Motor neuron (in vitro differentiated cells): ENCODE measurements at places on chromosomes 1 and 21. TPM values are rescaled to one million over a fixed set of nuclear protein-coding genes. Genes with fewer than 3 reads are reported as not detected.

The MAEL gene
- total RNA-seq, result 0.27 and 0.31 TPM in 2 replicates

The ARMH1 gene
- 17.0 and 19.8 TPM in 2 replicates for total RNA-seq

The DLGAP3 gene
- total RNA-seq, result 1.4 TPM in 2 replicates

The JAM2 gene
- 1.1 and 1.8 TPM in 2 replicates for total RNA-seq

The PGLYRP4 gene
- total RNA-seq, result 0.17 and 0.27 TPM in 2 replicates

The TAS1R1 gene
- total RNA-seq, result 0.29 and 0.30 TPM in 2 replicates

The UBXN10 gene
- 2.8 and 3.0 TPM in 2 replicates for total RNA-seq

The RCAN3 gene
- total RNA-seq, result 6.8 and 8.6 TPM in 2 replicates

The SPOCD1 gene
- 1.2 and 1.6 TPM in 2 replicates for total RNA-seq

The NT5C1A gene
- not detected in 2 replicates for total RNA-seq

The DNAJC28 gene
- 2.5 and 4.2 TPM in 2 replicates for total RNA-seq

- ATAC-seq, result no peak
Observed at GRCh38 chr1:145796753-145797152, 27.1 kb downstream of the RNF115 start.

- ATAC-seq, result no peak
Observed at GRCh38 chr1:21935393-21935804, 1.7 kb downstream of the HSPG2 start.

DNA sequence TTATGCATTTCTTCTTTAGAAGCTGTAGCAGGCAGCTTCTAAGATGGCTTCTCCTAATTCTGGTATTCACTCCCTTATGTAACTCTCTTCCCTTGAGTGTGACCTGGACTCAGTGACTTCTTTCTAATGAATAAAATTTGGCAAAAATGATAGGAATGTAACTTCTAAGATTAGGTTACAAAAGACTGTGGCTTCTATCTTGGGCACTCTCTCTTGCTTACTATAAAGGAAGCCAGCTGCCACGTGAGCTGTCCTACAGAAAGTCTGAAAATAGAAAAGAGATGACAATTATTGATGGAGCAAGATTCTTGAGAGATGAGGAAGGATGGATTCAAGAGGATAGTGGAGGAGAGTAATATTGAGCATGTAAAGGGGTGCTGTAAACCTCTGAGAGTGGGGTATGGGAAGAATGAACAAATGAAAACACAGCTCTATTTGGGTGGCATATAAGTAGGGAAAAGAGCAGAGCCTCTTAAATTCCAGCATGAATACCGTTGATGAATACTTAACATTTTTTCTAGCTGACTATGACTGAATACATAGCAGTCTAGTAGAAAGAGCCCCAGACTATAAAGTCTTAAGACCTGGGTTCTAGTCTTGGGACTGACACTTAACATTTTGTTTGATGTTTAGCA, 5.5 kb downstream of the TSEN15 start:
- peak; percentile 67 for ATAC-seq

- ATAC-seq, result peak; percentile 92
Observed at GRCh38 chr1:244254467-244254866, 197.2 kb downstream of the ADSS2 start.

DNA sequence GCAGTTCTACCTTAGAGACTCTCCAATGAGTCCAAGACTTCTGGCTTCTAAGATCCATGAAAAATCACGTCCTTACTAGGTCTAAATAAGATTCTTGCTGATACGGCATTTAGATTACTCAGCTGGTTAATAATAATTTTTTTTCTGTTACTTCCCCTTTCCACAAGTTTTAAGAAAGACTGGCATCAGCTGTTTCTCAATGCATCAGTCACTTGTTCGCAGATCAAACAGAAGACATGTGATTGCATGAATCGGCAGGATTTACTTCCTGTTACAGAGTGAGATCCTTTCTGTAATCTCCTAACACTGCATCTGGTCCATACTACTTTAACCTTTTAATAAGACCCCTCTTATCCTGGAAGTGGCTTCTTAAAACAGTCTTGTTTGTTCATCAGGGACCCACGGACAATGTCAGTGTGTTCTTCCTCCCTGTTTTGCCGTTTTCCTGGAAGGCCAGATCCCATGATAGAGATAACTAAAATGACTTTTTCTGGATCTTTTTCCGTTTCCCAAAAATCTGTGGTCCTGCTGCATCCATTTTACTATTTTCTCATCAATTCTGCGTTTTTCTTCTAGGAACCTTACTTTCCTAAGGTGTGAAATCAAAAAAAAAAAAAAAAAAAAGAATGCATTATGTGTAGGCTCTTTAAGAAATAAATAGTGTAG, 6.1 kb downstream of the NPL start:
- no peak for ATAC-seq

GRCh38 chr1:25729045-25729444, 70.9 kb upstream of the SELENON start:
- ATAC-seq, result no peak

DNA sequence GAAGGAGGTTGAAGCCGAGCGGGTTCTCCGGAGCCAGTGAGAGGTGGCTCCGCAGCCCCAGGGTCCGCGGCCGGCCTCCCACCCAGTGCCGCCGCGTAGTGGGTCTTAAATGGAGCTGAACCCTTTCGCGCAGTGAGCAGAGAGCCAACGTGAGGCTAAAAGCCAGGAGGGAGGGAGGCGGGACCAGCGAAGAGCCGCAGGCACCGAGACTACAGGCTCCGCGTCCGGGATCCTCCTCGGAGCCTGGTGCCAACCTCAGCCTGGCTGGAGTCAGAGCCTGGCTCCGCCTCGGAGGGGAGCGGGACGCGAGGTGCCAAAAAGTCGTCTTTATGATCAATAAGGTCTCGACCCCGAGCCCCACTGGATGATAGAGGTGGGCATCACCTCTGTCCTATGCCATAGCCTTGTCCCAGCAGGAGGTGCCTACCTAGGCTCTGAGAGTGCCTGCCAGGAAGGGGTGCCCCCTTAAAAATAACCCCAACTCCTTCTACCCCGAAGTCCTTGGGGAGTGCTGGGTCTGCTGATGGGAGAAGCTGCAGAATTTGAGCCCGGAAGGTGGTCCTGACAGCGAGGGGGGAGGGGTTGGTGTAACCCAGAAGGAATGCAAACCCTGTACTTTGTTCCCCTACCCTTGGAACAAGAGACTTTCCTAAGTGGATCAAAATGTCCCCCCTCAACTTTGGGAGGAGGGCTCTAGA, 1.6 kb downstream of the IGSF21 start:
- peak; percentile 10 for ATAC-seq

DNA sequence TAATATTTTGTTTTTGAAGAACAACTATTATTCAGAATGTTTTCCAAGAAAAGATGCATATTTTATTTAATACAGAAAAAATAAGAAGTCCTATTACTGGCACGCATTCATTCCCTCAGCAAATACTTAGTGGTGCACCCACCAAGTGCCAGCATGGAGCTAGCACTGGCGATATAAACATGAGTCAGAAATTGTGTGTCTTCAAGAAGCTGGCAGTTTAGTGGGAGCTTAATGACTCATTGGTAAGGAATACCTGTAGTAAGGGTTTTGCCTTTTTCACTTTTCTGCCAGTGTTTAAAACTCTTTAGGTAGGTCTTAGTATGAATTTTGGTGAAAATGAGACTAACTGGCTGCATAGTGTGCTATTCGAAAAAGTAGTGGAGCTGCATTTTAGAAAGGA, 6.3 kb downstream of the MAGI3 start:
- ATAC-seq, result no peak

- ATAC-seq, result no peak
Observed at GRCh38 chr1:245306628-245307410, 152.0 kb downstream of the KIF26B start.

- no peak for ATAC-seq
Observed at GRCh38 chr1:211632808-211633523, 42.5 kb downstream of the NEK2 start.

GRCh38 chr1:3430406-3430805, 24.1 kb upstream of the ARHGEF16 start:
- no peak for ATAC-seq

GRCh38 chr1:110548381-110548780, 29.4 kb upstream of the KCNA10 start:
- peak; percentile 51 for ATAC-seq

DNA sequence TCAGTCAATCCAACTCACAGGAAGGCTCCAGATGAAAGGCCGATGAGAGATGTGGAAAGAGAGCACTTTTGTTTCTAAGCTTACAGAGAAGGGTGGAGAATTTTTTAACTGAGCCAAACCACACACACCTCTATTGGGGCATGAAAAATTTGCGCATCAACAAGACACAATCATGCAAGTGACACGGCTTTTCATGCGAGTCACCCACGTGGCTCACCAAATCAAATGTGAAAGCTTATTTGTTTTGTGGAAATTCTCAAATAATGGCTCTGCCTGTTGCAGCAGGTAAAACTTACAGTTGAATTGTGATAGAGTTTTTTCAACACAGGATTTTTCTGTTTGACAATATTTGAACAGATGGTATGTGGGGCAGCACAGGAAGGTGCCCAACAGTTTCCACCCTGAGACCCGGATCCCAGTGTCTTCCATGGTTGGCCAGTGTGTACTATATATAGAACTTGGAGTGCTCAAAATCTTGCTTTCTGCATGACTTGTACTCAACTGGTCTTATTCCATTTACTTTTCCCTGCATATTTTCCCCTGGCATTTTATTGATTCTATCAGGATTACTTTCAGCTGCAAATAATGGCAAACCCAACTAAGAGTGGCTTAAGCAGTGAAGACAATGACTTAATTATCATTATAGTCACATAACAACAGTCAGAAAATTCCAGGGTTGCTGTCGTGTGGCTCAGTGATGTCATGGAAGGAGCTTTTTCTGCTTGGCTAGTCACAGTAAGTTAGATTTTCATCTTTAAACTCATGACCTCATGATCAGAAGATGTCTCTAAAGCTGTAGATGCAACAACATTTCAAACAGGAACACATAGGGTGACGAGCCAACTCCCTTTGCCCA, 90.6 kb upstream of the SIM2 start:
- no peak for ATAC-seq

DNA sequence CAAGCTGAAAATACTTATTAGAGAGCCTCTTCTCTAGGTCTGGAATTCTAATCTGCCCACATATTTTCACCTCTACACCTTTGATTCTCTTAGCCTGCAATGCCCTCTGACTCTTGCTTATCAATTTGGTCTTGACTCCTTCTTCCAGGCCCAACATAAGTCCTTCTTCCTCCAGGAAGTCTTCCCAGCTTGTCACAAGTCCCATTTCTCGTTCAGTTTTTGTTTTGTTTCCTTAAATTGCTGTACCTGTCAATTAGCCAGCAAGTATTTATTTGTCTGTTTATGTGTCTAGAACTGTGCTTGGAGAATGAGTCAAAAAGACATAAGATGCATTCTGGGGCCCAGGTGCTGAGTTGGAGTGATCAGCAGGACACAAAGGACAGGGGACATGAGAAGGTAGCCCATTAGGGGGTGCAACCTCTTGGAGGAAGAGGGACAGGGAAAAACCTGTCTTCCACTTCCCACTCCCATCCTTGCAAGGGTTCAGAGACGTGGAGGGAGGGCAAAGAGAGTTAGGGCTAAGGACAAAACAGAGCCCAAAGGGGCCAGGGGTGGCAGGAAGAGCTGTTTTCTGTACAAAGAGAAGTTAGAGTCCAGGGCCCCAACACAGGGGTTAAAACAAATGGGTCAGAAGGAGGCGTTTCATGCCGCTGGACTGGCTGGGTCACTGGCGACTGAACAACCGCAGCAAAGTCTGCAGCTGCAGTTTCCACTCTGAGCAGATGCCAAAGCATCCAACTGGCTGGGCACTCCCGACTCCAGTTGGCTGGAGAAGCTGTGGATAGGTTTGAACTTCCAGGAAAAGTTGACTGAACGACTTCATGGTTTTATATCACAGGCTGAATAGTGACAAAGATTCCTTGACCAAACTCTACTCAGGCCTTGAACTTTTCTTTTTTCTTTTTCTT, 10.7 kb upstream of the CNR2 start:
- ATAC-seq, result no peak

- ATAC-seq, result no peak
Observed at GRCh38 chr1:206757524-206758266, 12.9 kb upstream of the IL19 start.

GRCh38 chr1:220956501-220957232, 77.4 kb downstream of the HLX start:
- peak; percentile 30 for ATAC-seq

DNA sequence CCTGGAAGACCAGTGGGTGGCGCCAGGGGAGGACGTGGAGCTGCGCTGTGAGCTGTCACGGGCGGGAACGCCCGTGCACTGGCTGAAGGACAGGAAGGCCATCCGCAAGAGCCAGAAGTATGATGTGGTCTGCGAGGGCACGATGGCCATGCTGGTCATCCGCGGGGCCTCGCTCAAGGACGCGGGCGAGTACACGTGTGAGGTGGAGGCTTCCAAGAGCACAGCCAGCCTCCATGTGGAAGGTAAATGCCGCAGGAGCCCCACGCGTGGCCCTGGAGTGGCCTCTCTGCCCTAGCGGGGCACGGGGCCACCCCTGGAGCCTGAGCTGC, 75.2 kb downstream of the OBSCN start:
- no peak for ATAC-seq

GRCh38 chr1:51569284-51570062, 47.4 kb upstream of the OSBPL9 start:
- peak; percentile 81 for ATAC-seq

DNA sequence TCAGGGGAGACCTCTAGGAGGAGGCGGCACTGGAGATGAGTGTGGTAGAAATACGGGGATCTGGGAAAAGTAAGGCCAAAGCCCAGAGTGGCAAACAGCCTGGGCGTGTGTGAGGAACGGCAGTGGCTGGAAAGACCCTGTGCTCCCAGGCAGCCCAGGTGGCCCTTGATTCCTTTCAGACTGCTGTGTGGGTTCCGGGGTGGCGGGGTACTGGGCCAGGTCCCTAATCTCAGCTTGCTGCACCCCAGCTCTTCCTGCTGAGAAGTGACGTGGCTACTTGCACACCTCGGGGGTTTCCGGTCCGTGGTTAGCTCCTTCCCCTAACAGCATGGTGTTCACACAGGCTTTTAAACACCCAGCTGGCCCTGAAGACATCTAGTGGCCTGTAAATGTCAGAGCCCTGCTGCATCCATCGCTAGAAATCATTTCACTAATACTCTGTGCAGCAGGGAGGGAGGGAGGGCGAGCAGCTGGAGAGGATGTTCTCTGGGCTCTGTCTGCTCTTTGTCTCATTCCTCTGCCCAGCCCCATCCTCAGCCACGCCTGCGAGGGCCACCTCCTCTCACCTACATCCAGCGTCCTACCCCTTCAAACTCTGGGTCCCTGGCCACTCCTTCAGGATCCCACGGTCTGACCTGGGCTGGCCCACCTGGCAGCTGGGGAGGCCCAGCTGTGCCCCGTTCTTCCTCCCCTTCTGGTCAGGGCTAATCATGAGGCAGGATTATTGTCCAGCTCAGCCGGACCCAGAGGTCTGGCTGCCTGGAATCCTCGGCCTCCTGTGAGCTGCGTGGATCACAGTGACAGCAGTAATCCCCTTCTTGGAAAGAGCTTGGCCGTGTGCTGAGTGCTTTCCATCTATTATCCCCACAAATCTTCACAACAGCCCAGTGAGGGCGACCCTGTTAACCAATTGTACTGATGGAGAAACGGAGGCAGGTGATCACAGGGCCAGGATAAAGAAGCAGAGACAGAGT, 7.2 kb downstream of the ZDHHC18 start:
- no peak for ATAC-seq
